CD4-positive, alpha-beta T cell treated with Interleukin-17A for 1 hour (primary cell): ENCODE measurements at places on chromosomes 6 and 20.

DNA sequence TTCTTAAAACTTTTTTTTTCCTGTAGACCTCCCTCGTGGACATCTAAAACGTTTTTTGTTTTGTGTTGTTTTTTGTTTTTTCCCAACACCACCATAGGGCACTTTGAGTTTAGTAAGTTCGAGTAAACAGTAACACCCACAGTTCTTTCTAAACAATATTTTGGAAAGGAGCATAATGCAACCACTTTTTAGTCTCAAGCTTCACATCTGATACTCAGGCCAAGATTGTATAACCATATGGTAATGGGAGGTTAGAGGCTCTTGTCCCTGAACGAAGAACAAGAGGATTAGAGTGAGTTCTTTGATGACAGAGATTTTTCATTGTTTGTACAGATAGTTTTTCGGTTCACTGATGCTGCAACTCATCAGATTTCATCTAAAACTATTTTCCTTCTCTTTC, 144.6 kb downstream of the MTHFD1L start:
- DNase-seq, result no peak

GRCh38 chr6:82415820-82416219, 52.2 kb downstream of the TPBG start:
- no peak for DNase-seq

DNA sequence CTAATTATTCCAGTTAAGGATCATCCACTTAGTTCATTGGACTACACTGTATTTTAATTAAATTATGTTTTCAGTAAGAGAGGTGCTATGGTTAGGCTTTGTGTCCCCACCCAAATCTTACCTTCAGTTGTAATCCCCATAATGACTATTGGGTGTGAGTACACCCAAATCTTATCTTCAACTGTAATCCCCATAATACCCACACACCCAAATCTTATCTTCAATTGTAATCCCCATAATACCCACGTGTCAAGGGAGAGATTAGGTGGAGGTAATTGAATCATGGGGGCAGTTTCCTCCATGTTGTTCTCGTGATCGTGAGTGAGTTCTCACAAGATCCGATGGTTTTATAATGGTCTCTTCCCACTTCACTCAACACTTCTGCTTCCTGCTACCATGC, 208.0 kb upstream of the PHACTR1 start:
- no peak for DNase-seq

GRCh38 chr6:142429195-142429594, 127.4 kb downstream of the ADGRG6 start:
- DNase-seq, result no peak

GRCh38 chr6:170127151-170127550, 163.7 kb downstream of the DLL1 start:
- DNase-seq, result no peak

- no peak for DNase-seq
Observed at GRCh38 chr6:3190056-3190455, 32.7 kb upstream of the TUBB2A start.

DNA sequence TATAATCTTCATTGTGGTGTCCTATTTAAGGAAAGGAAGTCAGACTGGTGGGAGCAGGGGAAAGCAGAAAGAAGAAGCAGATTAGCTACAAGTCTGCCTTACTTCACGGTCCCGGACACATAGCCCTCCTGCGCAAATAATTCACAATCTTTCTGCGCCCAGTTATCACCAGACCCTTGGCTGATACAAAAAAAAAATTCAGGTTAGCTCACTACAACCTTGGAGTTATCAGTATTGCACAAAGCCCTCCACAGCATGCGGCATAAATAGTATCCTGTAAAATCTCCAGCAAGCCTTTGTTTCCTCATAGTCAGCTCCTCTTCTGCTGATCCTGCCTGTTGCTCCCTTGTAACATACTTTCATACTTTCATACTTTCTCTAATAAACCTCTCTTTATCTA, 148.6 kb upstream of the FUT9 start:
- no peak for DNase-seq

GRCh38 chr20:38217791-38218565, 42.6 kb downstream of the KIAA1755 start:
- DNase-seq, result no peak

- DNase-seq, result no peak
Observed at GRCh38 chr20:50870561-50871161, 60.6 kb downstream of the ADNP start.

- DNase-seq, result no peak
Observed at GRCh38 chr20:1431158-1431557, 35.5 kb downstream of the NSFL1C start.

DNA sequence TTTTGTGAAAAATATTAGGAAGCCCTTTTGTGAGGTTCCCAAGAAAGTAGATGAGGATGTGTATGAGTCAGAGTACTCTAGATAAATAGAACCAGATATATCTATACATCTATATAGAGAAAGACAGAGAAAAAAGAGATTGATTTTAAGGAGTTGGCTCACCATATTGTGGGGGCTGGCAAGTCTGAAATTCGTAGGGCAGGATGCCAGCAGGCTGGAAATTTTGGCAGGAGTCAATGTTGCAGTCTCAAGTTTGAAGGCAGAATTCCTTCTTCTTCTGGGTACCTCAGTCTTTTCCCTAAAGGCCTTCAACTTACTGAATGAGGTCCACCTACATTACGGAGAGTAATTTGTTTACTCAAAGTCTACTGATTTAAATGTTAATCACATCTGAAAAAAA, 65.3 kb upstream of the SAMD3 start:
- DNase-seq, result no peak
